ENCODE measurements at places on chromosomes 12 and 14.

GRCh38 chr12:75998292-75999063, 33.1 kb downstream of the PHLDA1 start:
- no peak for DNase-seq

- DNase-seq = no peak
These were observed 70.7 kb downstream of the SCARB1 start for GRCh38 chr12:124792961-124793441.

- no peak for DNase-seq
These were observed 4.3 kb upstream of the NIN start for GRCh38 chr14:50835280-50835679.

GRCh38 chr12:64696080-64696741, 63.0 kb downstream of the GNS start:
- DNase-seq = peak; percentile 54

DNA sequence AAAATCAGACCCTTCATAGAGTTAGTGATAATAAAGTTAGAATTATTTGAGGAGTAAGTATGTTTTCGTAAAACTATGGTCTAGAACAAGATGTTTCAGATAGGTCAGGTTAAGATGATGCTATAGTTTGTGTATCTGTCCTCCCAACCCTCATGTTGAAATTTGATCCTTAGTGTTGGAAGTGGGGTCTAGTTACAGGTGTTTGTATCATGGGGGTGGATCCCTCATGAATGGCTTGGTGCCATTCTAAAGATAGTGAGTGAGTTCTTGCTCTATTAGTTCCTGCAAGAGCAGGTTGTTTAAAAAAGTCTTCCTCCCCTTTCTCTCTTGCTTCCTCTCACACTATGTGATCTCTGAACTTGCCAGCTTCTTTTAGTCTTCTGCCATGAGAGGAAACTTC, 707.3 kb upstream of the FOXG1 start:
- no peak for DNase-seq

GRCh38 chr14:100332071-100332639, 9.0 kb downstream of the SLC25A47 start:
- no peak for DNase-seq

DNA sequence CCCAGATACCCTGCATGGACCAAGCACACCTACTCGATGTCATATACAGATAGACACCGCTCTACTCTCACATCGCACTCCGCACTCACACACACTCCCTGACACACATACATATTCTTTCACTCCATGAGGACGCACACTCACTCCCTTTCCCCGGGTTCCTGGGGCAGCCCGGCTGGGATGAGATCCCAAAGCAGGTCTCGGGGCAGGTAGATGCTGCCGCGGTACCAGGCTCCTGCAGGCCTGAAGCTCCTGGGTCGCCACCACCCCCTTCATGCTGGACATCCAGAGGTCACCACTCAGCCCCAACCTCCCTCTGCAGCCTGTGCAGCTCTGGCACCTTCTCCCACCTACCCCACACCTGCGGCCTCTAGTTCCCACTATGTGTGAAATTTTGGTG, 2.3 kb downstream of the C1QL4 start:
- no peak for DNase-seq

DNA sequence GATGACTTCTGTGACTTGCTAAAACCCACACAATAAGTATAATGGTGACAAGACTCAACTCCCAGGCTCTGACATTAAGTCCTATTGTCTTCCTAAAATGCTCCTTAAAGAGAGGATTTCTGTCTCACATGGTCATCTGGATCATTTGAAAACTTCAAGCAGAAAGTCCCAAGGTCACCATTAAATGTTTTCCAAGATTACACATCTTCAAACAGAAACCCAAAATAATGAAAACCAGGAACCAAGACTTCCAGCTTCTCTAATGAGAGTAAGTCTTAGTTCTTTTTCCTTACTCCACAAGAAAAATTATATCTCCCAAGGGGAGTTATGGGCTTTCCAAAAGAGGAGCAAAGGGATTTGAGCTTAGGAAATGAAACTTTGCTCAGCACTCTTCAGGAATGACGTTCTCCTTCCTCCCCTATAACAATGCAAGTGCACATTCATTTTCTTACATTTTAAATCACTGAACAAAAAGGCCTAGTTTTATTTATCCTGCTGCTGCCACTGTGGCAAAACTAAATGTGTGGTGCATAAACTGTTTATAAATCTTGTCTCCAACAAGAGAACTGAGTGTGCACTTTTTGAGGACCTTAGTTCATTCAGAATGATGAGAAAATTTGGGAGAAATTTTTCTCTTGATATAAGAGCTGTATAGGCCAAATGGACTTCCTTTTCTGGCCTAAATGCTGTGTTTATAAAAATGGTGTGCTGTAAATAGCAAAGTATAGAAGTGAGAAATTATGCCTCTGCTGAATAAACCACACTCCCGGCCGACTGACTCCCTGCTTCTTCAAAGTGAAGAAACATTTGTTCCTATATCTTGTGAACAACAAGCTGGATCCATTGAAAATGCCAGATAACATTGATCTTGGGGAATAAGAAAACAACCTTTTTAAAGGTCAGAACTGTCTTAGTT, 148.4 kb upstream of the PLEKHG7 start:
- no peak for DNase-seq

DNA sequence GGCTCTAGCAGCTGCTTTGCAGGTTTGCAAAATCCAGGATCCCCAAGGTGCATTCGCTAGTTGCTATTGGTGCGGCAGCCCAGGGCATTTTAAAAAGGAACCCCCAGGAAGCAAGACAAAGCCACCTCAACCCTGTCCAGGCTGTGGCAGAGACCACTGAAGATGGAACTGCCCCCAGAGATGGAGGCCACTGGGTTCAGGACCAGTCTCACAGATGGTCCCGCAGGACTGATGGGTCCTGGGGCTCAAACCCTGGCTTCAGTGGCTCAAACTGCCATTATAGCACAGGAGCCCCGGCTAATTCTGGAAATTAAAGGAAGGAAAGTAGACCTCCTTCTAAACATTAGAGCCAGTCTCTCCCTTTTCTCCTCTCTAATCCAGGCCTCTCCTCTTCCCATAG, 79.8 kb upstream of the TSPAN11 start:
- DNase-seq = no peak

- DNase-seq = no peak
These were observed 127.8 kb downstream of the GCH1 start for GRCh38 chr14:54774824-54775223.

DNA sequence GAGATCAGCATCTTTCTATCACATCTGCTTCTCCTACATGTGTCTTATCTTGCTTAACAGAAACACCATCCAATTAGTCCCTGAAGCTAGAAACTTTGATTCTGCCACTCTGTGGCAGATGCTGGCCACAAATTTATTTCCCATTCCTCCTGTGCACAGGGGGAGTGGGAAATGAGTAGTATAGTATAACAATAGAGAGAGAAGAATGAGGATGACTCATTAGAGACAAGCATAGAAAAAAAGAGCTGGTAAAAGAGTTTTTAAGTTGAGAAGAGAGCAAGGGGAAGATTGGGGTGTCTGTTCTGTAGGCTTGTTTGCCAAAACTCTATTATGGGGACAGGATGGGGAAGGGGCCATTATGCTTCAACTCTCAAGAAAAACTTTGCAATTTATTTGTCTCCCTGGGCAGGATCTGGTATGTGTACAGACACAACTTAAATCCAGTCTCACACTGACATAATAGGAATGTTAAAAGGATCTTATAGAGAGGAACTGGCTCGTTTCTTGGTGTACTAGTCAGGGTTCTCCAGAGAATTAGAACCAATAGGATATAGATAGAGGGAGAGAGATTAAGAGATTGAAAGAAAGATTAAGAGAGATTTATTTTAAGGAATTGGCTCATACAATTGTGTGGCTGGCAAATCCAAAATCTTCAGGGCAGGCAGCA, 142.6 kb upstream of the CPSF6 start:
- no peak for DNase-seq

DNA sequence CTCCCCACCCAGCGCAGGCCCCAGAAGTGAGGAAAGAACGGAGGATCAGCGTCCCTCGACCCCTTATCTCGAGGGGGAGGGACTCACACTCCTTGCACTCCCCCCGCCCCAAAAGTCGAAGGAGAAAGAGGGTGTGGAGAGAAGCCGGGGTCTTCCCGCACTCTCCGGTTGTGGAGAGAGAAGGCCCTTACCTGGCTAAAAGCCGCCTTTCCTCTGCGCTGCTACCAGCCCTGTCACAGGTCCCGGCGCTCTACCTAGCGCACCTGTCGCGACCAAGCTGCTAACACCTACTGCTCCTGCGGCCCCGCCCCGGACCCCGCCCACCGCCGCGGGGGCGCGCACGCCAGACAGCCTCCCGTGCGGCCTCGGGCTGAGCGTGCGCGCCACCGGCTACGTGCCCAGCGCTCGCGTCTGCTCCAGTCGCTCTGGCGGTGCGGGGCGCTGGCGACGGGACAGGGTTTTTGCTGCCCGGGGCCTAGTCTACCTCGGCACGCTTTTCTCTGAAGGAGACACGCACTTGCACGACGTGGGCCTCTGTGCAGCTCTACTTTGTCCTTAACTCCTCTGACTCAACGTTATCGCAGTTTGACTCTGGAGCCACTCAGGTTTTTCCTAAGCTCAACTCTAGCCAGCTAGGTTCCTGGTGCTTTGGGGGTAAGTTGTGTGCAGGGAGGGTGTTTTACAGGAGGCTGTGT, at the start of gene LIMA1:
LIMA1 (minus strand) TSS at position 292 of the 695 bp plus-strand sequence. CDS start 34,769 bp downstream, outside the sequence.
- peak; percentile 92 for DNase-seq

DNA sequence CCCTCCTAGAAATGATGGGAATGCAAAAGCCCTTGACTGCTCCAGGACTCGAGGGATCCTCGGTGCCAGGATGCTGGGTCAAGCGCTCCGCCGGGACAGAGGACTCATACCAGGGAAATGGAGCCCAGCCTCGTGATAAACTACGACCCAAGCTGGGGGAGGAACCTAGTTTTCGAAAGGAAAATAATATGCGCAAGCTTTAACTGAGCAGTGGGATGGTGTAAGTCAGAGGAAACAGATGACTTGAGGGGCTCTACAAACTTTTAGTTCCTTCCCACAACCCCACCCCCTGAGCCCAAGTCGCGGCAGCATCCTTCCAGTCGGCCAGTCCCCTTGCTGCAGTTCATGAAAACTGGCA, 654 bp upstream of the SUPT16H start:
- DNase-seq = peak; percentile 67

DNA sequence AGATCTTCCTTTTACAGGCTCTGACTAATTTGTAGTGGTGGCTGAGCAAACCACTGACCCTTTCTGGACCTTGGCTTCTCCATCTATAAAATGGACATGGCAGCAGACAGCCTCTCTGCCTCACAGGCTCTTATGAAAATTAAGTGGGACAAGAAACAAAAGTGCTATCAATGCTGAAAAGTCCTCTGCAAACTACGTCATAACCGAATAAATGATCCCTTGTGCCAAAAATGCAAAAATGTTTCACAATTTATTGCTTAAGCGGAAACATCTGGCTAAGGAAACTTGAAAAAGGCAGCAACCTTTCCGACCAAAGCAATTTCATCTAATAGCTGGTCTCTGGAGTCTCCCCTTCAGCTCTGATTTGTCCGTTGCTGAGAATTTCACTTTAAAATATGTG, 108.5 kb upstream of the PLXNC1 start:
- DNase-seq = peak; percentile 65

DNA sequence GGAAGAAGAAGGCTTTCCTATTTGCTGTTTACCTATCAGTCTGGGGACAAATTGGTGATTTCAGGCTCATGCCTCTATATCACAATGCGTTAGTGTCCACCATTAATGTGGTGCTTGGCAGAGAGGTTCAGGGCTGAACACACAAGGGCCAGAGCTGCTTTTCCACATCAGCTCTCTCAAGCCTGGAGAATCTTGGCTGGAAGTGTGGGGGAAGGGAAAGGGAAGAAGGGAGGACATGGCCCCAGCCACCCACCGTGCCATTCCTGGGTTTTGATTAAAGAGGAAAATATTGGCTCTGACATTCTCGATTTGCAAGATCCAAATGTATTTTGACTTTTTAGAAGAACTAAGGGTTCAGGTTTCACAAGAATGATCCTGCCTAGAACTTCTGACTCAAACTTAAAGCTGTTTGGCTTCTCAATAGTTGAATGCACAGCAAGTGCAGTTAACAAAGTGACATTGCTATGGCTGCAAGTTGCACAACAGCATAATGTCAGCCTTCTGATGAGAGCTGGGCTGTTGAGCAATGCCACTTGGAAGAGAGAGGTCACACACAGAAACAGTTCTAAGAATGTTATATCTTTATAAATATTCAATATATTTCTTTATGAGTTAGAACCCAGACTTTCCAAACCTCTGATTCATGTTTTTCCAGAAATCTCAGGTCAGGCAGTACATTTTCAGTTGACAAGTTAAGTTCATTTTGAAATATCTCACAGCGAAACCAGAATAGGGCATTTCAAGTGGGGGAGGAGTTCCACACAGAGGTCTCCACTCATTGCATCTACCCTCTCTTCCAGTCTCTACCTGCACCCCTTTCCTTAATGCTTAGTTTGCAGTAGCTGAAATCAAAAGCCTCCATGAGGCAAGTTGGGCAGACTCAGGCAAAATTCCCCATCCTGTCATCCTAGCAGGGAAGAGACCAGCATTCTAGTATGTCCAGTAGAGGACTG, 25.3 kb downstream of the IGF1 start:
- peak; percentile 19 for DNase-seq

GRCh38 chr12:32336261-32336660, 63.1 kb upstream of the FGD4 start:
- no peak for DNase-seq

- no peak for DNase-seq
These were observed 90.9 kb upstream of the PTHLH start for GRCh38 chr12:28063355-28063880.

- DNase-seq = no peak
These were observed 245.7 kb downstream of the CEP128 start for GRCh38 chr14:80695869-80696268.

DNA sequence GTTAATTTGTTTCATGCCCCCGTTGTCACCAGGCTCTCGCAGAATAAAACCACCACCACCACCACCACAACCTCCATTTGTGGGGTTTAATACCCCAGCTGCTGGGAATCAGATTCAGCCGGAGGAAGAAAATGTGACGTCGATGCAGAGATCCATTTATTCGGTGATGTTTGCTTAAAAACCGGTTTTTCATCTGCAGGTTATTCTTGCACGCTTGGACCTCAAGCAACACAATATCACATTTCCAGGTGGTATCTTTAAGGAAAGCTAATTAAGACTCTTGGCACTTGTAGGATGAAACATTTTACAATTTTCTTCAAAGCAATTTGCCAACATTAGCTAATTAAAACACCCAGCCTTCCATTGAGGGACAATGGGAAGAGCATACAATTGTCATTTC, 39.8 kb downstream of the SPRING1 start:
- DNase-seq = no peak

- no peak for DNase-seq
These were observed 245.4 kb downstream of the DUSP6 start for GRCh38 chr12:89106950-89107349.

GRCh38 chr12:99611117-99611516, 36.4 kb upstream of the GARIN6 start:
- DNase-seq = no peak

DNA sequence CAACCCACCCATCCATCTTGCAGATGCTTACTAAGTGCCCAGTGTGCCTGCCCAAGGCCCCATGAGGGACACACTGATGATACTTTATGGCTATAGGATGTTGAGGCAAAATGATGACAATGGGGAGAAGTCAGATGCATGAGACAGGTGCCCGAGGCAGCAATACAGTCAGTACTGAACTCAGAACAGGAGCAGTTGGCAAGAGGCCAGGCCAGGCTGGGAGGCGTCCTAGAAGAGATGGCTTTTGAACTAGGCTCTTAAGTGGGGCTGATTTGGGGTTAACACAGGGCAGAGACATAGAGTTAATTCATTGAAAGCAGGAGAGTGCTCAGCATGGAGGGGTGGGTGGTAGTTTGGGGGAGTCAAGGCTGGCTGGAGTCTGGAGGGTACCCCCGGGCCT, 15.6 kb downstream of the PLBD2 start:
- peak; percentile 57 for DNase-seq

Data from hematopoietic multipotent progenitor cell treated with erythropoietin and hydrocortisone succinate and interleukin-3 and kit ligand, for 6 days (in vitro differentiated cells).